ENCODE measurements at places on chromosomes 7 and 10.

DNA sequence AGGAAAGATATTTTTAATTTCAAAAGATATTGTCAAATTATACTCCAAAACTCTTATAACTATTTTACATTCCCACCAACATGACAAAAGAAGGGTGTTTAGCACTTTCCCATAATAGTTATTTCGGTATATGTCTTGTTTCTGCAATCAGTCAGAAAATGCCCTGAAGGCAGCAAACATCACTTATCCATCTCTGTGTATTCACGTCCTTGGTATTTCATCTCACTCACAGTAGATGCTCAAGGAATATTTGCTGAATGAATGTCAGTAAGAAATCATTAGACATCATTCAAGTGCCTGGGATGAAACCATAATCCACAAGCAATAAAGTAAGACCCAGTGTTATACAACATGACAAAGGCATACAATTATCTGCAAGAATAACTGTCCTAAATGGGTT lies 112.7 kb downstream of the GFRA1 start:
- DNase-seq: no peak

GRCh38 chr10:113666682-113667252 lies 2.9 kb upstream of the NRAP start:
- DNase-seq: peak; percentile 54

GRCh38 chr10:122051609-122052385 lies 62.8 kb downstream of the TACC2 start:
- DNase-seq: no peak

GRCh38 chr10:118754229-118754555 lies 578 bp downstream of the CACUL1 start:
- DNase-seq: peak; percentile 56

GRCh38 chr7:74429153-74429747 lies 24.5 kb upstream of the GTF2IRD1 start:
- no peak for DNase-seq

DNA sequence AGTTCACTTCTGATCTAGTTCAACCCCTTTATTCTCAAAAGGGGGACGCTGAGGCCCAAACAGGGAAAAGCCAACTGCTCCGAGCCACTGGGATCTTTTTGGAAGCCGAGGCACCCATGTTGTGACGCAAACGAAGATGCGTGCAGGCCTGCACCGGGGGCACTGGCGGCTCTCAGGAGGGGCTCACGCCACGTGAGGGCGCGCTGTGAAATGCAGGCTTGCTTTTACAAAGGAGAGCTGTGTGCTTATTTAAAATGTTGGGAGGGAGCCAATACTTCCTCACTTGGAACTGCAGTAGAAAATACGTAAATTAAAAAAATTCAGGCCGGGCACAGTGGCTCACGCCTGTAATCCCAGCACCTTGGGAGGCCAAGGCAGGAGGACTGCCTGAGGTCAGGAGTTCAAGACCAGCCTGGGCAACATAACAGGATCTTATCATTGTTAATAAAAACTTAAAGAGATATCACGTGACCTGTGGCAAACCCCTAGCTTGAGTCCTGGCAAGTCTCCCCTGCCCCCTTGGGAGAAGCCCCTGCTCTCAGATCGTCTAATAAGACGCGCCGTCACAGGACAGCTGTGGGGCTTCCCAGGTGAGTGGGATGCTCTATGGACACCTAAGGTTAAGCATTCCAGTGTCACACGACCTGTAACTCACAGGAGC lies 16.3 kb downstream of the BRI3 start:
- no peak for DNase-seq

DNA sequence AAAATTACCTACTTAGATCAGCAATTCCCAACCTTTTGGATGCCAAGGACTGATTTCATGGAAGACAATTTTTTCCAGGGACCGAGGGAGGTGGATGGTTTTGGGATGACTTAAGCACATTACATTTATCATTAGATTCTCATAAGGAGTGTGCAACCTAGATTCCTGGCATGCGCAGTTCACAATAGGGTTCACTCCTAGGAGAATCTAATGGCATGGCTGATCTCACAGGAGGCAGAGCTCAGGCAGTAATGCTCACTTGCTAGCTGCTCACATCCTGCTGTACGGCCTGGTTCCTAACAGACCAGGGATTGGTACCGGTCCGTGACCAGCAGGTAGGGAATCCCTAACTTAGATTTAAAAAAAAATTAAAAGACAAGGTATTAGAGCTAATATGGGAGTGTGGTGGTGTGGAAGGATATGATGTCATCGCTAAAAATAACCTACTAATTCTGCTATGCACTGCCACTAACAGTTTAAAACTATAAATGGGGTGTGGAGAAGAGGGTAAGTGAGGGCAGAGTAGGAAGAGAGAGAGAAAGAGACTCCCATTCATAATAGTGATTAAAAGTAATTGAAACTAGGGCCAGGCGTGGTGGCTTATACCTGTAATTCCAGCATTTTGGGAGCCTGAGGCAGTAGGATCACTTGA lies 282.7 kb downstream of the BAMBI start:
- no peak for DNase-seq

GRCh38 chr10:60189861-60190475 lies 199.7 kb downstream of the ANK3 start:
- no peak for DNase-seq

DNA sequence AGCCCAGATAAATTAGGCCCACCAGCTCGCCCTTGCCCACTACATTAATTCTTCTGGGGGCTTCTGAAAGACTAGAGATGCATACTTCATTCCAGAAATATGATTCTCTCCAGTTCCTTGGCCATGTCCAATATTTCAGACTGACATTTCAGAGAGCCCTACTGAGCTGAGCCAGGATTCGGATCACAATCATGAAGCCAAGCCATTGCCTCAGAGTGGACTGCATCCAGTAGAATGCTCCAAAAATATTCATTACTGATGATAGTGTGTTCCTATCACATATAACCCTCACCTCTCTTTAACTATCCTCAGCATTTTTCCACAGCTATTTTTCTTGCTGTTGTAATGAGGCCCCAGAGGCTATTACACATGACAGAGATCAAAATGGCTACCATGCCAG lies 38.7 kb downstream of the ARMH3 start:
- no peak for DNase-seq

GRCh38 chr7:43535810-43536585 lies 46.9 kb upstream of the STK17A start:
- DNase-seq: no peak

- no peak for DNase-seq
Measured at GRCh38 chr10:124345521-124345920, 73.2 kb downstream of the OAT start.

DNA sequence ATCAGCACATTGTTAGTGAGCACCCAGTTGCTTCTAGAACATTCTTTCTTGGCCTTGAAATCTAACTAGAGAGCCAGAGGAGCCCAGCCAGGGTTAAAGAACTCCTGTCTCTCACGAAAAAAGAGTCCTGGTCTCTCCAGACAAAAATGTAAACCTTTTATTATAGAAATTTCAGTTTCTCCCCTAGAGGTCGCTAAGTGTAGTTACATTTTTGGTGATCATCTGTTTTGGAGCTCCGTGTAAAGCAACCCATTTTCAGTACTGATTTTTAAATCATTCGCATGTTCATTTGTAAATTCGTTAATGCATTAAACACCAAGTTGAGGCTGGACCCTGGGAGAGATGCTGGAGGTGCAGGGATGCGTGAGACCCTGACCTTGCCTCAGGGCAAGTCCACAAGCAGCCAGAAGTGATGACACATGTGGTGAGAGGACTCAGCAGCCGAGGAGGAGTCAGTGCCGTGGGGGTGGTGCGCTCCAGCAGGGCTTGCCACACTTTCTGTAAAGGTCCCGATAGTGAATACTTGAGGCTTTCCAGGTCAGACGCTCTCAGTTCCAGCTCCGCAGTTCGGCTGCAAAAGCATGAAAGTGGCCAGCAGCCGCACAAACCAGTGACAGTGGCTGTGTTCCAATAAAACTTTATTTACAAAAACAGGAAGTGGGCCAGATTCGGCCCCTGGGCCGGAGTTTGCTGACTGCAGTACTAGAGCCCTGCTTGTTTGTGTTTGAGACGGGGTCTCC lies 578.6 kb upstream of the FOXK1 start:
- no peak for DNase-seq

GRCh38 chr10:42952349-42952748 lies 124.5 kb upstream of the RET start:
- no peak for DNase-seq

- DNase-seq: no peak
Measured at GRCh38 chr7:157875230-157876179, 538.7 kb downstream of the DNAJB6 start.

- DNase-seq: no peak
Measured at GRCh38 chr10:27834476-27834875, 88.9 kb upstream of the MKX start.

DNA sequence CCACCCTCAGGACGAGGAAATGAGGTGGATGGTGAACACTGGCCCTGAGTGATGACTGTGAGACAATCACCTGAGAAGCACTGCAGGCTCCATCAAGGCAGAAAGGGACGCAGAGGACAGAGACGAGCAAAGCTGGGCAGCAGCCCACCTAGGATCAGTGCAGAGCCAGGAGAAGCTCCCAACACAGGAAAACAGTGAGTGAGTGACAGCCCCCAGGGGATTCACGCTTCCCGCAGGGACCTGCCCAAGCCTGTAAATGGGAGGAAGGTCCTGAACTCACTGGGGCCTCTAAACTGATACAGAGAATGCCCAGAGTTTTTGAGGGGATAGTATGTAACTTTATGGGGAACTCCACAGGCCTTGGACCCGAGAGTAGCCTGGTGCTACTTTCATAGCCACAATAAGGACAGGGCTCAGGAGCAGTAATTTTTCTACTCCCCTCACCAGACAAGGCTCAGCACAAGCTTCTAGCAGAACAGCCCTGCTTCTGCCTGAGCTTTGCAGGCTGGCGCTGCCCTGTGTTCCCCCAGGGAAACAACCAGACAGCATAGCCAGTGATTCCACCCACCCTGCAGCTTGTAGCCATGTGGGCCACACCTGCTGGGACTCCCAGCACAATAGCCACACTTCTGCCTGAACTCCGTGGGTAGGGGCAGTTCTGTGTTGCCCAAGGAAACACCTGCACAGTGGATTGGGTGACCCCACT lies 708.4 kb downstream of the POM121L12 start:
- no peak for DNase-seq

DNA sequence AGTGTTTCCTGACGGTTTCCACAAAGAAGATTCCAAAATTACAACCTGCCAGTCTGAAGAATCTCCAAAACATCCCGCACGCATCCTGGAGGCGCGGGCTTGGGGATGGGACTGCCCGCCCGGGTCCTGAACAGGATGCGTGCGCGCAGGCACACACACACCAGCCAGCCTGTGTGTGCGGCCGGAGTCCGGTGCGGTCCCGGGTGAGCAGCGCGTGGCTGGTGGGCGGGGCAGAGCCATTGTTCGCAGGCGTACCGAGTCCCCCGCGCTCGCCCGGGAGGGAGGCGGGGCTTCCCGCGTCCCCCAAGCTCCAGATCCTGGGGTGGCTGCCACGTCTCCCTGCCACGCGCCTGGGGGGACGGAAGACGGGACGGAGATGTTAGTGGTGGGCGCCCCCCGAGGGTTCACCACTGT lies 675 bp upstream of the SCD start:
- DNase-seq: peak; percentile 81

GRCh38 chr7:155804897-155805825 lies 7.1 kb downstream of the SHH start:
- DNase-seq: peak; percentile 94

DNA sequence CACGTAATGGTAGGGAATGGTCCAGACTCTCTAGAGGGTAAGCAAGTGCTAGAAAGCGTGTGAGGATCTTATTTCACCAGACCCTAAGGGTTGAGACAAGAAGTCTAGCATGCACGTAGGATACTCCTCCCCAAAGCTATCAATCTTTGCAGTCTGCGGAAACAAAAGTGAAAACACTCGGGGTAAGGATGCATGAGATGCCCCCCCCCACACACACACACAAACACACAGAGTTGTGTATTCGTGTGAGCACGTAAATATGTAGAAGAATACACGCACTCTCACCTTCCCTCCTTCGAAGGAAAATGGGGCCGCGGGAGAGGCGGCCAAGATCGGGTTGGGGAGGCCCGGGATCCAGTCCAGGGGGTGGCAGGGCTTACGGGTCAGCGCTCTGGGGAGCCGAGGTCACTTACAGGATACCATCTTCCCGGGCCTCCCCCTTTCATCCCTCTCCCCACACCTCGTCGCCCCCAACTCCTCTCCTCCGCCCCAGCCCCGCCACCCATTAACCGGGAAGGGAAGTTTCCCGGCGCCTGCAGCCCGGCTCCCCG lies 455 bp downstream of the CUL2 start:
- peak; percentile 66 for DNase-seq

- no peak for DNase-seq
Measured at GRCh38 chr10:26804418-26805393, 56.1 kb downstream of the ABI1 start.

DNA sequence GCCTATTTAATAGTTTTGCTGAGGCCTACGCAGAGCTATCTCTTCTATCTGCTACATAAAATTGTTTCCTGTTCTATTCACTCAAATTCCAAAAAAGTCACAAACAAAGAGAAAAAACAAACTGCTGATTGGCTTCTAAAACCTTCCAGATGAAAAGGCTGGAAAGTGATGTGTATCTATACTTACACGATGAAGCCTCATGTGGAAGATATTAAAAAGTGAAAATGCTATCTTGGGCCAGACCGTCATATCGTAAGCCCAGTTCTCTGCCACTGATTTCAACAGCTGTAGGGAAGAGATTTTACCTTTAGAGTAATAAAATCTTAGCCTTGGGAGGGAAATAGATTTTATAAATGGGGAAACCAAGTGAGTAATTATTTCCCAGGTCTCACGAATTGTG lies 394.8 kb downstream of the KIF20B start:
- no peak for DNase-seq

- no peak for DNase-seq
Measured at GRCh38 chr7:85736085-85736484, 549.2 kb upstream of the SEMA3D start.

GRCh38 chr7:44216521-44217222 lies 15.9 kb downstream of the YKT6 start:
- no peak for DNase-seq

All from GM13977 (cell line).